Muscle of leg (tissue), 16 donors: ENCODE measurements at places on chromosomes 1 and 21. TPM values are rescaled to one million over a fixed set of nuclear protein-coding genes. Genes with fewer than 3 reads are reported as not detected.

GRCh38 chr1:36133484-36133883, 8.5 kb upstream of the COL8A2 start:
- DNase-seq, result peak; percentile 79

- no peak for DNase-seq
Observed at GRCh38 chr1:94001397-94002045, 92.3 kb upstream of the GCLM start.

Gene ACTN2
- polyA plus RNA-seq, result 1,040 TPM

DNA sequence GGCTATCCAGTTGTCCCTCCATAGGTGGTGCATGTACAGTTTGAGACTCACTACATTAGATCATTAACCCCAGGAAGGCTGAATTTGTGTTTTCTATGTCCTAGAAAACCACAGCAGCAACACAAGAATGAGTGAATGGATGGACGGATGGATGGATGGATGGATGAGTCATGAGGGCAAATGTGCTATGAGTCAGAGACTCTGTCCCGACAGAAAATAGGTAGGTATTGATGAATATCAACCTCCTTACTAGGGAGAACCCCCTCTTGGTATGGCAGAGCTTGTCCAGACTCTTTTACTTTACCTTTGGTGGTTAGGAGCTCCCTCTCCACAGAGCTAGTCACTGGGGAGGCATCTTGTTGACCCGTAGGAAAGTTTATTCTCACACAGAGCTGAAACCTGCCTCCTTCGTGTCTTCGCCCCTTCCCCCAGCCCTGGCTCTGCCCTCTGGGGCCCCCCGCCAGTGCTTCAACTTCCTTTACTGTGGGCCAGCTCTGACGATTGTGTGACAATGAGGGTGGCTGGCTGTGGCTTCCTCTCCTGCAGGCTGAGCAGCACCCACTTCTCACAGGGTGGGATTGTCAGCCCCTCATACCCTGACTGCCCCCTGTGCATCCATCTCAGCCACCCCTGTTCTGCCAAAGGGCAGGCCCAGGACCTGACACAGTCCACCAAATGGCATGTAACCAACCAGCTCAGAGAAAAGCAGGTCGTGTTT, 145.2 kb downstream of the FOXD2 start:
- no peak for DNase-seq
